ENCODE measurements at places on chromosomes 4 and X.

GRCh38 chr4:2280531-2281300 lies 18.8 kb upstream of the MXD4 start:
- DNase-seq: no peak

DNA sequence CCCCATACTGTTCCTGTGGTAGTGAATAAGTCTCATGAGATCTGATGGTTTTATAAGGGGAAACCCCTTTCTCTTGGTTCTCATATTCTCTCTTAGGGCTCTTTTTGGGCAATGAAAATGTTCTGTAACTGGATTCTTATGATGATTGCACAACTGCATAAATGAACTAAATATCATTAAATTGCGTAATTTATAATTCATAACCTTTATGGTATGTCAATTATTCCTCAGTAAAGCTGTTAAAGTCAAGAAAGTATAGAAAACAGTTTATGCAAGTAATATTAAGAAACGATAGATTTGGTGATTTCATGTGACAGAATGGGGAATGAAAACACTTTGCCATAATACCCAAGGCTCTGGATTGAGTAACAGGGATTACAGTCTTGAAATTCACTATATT lies 33.5 kb upstream of the SPANXD start:
- DNase-seq: no peak

DNA sequence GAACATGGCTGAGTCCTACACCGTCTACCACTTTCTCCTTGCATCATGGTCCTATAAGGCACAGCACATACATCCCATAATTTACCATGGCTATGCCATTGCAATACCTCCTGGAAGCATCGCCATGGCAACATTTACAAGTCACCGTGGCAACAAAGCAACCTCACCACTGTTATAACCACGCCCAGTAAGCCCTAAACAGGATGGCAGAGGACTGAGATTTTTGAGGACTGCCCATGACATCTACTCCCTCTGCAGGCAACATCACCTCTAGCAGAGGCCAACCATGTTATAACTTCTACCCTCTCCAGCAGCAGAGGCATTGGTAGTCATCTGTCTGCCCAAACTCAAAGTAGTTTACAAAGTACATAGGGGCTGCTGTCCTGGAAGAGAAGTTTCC lies 29.7 kb downstream of the BCOR start:
- DNase-seq: no peak

GRCh38 chrX:129472116-129472515 lies 51.2 kb downstream of the SMARCA1 start:
- DNase-seq: no peak

DNA sequence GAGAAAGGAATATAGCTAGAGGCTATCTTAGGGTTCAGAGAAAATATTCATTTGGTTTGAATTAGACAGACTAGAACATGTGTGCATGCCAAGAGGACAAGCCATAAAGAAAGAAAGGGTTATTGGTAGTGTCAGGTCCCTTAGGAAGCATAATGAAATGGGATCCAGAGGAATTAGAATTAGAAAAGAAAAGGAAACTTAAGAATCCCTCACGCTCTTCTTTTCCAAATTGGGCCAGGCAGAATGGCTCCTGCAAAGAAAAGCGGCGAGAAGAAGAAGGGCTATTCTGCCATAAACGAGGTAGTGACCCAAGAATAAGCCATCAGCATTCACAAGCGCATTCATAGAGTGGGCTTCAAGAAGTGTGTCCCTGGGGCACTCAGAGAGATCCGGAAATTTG lies 4.9 kb upstream of the ABCG2 start:
- no peak for DNase-seq

DNA sequence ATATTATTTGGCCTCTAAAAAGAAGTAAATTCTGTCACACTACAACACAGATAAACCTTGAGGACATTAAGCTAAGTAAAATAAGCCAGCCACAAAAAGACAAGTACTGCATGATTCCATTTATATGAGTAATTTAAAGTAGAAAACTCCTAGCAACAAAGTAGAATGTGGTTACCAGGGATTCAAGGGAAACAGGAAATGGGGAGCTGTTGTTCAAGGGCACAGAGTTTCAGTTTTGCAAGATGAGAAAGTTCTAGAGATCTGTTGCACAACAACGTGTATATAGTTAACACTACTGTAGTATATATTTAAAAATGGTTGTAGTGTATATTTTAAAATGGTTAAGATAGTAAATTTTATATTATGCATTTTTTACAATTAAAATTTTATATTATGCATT lies 25.4 kb downstream of the SEC31A start:
- no peak for DNase-seq

Data from stimulated activated CD8-positive, alpha-beta memory T cell treated with anti-CD3 and anti-CD28 coated beads, Interleukin-7, amount 100 ng/mL, for 1 hour (primary cell).